GM13977 (cell line): ENCODE measurements at places on chromosomes 11 and 22.
A peak's percentile ranks its signal among the peaks of the same experiment; 100 is the strongest.

DNA sequence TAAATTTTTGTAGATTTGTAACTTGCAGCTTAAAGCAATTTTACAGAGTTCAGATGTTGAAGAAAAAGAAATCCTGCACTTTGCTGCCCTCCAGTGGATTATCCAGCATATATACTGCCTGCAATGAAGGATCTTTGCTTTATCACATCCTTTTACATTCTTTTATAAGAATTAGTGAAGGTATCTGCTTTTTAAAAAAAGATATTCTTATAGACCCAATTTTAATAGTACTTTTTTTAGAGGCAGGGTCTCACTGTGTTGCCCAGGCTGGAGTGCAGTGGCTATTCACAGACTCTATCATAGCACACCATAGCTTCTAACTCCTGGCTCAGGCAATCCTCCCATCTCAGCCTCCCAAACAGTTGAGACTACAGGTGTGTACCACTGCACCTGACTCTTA is 60.7 kb downstream of the TTC17 start:
- peak; percentile 18 for DNase-seq

GRCh38 chr11:107405260-107405659 is 52.4 kb downstream of the CWF19L2 start:
- DNase-seq: no peak

DNA sequence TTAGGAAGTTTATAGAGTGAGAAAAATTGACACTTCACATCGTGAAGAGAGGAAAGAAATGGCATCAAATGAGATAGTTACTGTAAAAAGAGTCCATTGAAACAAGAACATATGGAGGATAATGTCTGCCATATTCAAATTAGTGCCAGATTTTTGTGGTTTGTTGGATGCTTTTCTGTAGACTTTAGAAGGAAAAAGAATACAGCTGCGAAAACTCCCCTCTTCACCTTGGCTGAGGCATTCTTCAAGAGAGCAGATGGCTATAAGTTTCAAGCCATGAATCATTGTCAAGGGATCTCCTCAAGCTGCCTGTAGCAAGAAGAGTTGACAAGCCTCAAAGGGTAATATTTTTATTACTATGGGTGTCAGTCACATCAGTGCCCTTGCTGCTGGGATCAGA is 507.4 kb upstream of the RAG2 start:
- no peak for DNase-seq

DNA sequence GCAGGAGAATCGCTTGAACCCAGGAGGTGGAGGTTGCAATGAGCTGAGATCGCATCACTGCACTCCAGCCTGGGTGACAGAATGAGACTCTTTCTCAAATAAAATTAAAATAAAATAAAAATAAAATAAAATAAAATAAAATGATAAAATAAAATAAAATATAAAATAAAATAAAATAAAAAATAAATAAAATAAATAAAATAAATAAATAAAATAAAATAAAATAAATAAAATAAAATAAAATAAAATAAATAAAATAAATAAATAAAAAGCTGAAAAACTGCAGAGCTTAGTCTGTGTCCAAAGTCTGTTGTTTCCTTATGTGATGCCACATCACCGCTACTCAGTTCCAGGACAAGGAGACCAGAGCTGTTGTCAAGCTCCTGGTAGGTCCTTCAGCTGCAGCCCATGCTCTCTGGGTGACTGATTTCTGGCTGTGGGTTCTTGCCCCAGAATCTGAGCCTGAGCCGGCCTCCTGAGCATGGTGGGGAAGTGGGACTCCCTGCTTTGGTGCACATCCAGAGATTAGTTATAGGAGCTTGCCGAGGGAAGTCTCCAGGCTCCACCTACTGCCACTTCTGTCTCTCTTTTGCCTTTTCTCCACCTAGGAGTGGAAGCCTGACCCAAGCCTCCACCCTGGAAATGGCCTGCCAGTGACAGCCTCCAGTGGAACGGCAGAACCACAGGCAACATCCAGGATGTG is 31.3 kb upstream of the ADA2 start:
- DNase-seq: no peak

GRCh38 chr11:36292311-36292722 is 3.1 kb upstream of the COMMD9 start:
- peak; percentile 73 for DNase-seq

GRCh38 chr11:45926001-45926401 is 3.5 kb downstream of the LARGE2 start:
- peak; percentile 15 for DNase-seq

GRCh38 chr11:124085583-124085982 is 29.7 kb upstream of the VWA5A start:
- DNase-seq: no peak

DNA sequence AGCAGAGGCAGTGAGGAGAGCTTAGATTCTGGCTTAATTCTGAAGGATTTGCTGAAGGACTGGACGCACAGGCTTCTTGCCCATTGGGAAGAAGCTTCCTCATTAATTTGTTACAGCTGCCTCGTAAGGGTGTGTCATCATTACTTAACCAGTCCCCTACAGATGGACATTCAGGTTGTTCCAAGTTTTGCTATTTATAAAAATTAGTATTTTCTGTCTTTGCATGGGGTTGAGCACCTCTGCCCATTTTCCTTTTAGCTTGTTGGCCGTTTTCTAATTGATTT is 38.1 kb downstream of the CAPN1 start:
- DNase-seq: no peak

DNA sequence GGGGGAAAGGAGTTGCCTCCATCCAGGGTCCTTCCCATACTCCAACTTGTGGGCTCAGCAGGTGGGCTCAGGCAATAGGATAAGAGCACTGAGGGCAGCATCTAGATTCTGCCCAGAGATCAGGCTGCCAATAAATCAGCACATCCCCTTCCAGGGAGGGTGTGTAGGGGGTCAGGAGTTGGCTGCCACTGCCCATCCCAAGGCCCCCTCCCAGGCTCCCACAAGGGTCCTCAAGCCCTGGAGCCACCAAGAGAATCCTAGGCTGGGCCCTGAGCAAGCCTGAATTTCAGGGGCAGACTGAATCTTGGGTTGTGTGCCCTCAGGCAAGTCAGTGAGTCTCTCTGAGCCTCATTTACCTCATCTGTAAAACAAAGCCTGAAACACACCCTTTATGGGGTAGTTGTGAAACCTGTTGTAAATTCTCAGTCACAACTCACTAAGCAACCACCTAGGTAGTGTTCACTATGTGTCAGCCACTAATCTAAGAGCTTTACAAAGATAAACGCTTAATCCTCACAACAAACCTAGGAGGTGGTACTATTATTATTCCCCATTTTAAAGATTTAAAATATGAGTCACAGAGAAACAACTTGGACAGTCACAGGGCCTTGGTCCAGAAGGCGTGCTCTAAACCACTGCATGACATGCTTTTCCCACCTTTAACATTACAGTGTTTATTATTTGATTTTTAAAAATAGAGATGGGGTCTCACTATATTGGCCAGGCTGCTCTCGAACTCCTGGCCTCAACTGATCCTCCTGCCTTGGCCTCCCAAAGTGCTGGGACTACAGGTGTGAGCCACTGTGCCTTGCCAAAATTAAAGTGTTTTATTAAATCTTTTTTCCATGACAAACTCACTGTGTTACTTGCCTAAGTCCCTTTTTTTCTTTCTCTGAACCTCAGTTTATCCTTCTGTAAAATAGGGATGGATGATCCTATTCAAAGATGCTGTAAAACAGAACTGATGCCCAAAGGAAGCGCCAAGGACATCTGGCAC is 36.2 kb downstream of the LMO1 start:
- no peak for DNase-seq

DNA sequence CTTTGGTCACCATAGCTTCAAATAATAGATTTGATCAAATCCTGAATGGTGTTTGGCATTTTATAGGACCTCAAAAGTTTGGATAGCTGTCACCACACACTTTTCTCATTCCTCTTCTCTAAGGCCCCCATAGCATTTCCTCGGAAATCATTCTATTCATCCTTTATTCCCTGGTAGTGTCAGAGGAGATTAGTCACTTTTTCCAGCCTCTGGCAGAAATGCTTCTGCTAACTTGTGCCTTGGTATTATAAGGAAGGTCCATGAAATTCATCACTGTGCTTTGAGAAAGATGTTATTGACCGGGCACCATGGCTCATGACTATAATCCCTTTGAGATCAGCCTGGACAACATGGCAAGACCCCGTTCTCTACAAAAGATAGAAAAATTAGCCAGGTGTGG is 19.7 kb upstream of the NUP160 start:
- DNase-seq: no peak

DNA sequence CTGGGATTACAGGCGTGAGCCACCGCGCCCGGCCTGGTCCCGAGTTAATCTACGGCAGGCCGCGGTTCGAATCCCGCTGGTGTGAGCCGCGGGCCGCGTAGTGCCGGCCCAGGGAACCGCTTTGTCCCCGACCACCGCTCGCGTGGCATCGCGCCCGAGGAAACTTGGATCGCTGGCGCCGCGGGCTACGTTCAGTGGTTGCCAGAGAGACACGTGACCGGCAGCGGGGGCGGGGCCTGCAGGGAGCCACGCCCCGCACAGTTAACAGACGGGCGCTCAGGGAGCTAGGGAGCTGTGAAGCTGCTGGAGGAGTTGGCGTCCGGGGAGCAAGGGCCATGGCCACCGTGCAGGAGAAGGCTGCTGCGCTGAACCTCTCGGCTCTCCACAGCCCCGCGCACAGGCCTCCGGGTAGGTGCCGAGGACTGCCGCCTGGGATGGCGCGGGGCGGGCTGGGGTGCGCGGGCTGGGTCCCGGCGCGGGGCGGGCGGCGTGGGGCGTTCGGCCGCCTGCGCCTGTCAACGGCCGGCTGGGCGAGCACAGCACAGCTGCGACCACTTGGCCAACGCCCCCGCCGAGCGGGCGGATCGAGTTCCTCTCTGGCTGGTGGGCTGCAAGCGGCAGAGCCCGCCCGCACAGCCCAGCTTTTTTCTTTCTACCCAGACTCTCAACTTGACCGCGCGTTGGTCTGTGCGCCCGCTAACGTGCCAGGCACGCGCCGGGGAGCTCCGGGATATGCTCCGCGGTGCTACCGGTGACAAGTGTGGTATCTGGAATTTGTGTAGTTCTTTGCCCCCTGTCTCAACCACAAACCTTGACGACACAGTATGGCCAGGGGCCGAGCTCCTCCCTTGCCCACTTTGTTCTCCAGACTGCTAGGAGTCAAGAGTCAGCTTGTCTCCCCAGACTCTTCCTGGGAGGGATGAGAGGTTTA is at the start of gene DEPDC7:
Gene DEPDC7, plus strand, starts transcription at position 258 of the 931 bp plus-strand sequence. Its CDS starts 78 bp downstream, at position 336.
- DNase-seq: peak; percentile 87

DNA sequence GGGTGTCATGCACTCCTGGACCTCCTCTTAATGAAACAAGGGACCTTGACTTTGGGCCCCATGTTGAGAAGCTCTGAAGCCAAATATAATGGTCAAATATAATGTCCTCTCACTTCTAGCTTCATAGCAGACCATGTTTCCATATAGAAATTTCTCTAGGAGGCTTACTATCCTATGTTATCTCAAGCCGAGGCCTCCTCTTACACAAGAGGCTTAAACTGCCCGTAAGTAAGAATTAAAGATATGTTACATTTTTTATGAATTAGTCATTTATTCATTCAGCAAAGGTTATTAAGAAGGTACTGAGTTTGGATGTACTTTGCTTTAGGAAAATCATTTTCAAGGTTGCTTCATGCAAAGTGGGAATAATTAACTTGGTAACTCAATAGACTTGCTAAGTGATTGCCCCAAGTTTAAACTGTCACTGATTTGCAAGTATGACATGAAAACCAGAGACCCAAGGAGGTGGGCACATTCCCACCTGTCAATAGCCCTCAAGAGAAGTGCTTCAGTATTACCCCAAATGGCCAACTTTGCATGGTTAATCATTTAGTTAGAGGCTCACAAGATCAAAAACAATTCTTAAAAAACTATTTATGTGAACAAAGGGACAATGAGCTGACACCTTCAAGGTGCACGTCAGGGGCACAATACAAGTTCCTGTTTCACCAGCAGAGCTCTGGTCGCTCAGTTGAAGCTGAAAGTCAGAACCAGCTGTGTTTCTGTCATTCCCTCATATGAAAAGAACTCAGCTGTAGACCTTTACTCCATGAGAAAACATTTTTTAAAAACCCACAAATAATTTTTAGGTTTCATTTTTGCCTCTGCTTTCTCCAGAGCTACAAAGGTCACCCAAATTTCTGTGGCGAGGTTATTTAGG is 20.9 kb downstream of the BDNF start:
- no peak for DNase-seq

DNA sequence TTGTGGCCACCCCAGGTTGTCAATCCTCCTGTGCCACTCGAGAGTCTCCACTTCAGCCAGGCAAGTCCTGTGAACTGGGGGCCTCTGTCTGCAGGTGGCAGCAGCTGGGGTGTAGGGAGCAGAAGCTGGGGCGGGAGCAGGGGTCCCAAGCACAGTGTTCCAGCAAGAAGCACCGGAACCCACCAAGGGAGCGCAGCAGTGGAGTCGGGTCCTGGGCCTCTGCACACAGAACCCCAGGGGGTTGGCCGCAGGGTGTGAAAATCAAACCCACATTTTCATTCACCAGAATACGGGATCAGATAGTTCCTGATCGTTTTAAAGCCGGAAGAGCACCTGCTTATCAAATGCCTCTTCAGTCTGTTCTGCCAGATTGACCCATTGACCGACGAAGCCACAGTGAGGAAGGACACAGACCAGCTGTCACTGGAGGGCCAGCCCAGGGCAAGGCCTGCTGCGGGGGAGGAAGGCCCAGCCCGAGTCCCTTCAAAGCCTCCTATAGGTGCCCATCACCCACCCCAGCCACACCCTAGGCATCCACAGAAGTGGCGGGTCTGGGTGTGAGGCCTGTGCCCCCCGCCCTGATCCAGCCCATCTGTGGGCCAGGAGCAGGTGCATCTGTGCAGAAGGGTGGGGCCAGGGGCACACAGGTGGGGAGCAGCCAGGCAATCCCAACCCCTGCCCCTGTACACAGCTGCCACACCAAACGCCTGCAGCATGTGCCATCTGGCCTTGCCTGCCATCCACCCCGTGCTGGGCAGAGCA is 34.1 kb downstream of the RSPH14 start:
- DNase-seq: no peak

DNA sequence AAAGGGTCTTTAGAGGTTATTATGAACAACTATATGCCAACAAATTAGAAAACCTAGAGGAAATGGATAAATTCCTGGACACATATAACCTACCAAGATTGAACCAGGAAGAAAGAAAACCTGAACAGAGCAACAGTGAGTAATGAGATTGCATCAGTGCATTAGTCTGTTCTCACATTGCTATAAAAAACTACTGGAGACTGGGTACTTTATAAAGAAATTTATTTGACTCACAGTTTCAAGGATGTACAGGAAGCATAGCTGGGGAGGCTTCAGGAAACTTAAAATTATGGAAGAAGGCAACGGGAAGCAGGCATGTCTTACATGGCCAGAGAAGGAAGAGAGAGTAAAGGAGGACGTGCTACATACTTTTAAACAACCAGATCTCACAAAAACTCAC is 70.8 kb upstream of the GNAZ start:
- no peak for DNase-seq

DNA sequence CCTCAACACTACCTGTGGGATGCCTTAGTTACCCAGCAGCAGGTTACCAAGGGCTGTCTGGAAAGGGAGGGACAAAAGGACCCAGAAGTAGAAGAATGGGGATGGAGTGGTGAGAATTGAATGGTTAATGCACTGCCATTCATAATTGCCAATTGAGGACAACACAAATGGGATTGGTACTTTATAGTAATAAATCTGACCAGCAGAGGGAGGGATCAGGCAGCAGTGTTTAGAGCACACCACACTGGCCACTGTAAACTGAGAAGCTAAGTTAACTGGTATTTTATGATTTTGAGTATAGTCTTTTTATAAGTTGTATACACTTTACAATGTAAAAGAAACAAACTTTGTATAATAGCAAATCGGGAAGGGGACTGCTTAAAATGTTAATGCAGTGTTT is 10.7 kb downstream of the TBRG1 start:
- DNase-seq: no peak

GRCh38 chr11:128926000-128926399 is 16.7 kb downstream of the TP53AIP1 start:
- no peak for DNase-seq
